ENCODE measurements at places on chromosomes 12 and 14. TPM values are rescaled to one million over a fixed set of nuclear protein-coding genes. Genes with fewer than 3 reads are reported as not detected.

Gene CD163
- total RNA-seq = not detected

Gene SYCP3
- total RNA-seq = not detected

Gene INSM2
- total RNA-seq = not detected

Gene NT5DC3
- total RNA-seq = 7.3 TPM

Gene SLC25A47
- not detected for total RNA-seq

Gene IL22
- total RNA-seq = not detected

Gene SALL2
- total RNA-seq = 1.1 TPM

DNA sequence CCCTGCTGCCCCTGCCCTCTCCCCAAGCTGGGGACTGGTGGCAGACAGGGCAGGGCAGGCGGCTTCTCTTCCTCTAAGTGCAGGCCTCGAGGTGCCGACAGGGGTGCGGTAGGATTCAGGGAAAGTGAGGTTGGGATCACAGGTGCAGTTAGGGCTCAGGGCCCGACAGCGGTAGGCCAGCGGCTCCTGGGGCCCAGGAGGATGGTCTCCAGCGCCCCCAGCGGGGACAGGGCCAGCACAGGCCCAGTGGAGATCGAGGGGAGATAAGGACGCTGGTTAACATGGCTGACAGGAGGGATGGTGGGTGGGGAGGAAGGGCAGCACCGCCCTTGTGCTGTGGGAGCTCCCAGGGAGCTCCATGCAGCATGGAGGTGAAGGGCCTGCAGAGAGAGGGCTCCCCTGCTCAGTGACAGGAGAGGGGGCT lies 935 bp upstream of the CRIP1 start:
- no peak for DNase-seq

DNA sequence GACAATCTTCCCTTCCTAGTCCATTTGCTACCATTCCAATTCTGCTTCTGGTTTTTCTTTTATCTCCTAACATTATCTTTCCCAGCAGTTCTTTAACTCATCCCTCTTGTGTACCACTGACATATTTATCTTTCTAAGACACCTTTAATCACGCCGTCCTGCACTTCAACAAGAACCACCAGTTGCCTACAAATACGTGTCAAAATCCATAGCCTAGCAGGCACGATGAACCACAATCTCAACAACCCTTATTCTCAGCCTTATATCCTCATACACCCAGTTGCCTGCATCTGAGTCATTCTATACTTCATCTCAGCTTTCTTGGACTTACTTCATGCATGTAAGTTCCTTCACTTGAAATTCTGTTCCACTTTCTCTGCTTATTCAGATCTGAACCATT lies 16.4 kb upstream of the ST8SIA1 start:
- DNase-seq = no peak

DNA sequence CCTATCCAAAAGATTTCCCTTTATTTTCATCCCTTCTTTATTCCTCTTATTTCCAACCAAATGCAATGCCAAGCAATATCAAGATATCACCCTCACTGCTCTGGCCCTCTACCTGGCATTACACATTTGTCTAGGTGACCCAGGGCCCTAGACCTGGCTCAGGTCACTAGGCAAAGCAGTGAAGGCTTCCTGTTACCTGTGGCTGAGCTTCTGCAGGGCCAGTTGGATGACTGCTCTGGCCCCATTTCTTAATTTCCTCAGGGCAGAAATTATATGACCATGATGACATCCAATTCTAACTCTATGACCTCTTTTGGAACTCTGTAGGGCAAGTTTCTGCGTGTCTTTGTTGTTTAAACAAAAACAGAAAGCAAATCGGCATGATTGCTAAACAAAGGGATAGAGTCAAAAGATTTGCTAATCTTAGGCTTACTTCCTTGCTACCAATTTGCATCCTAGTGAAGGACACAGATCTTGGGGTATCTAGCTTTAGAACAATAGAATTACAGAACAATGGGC lies 7.4 kb upstream of the CCDC198 start:
- DNase-seq = no peak

GRCh38 chr12:104276273-104277131 lies 27.0 kb upstream of the EID3 start:
- DNase-seq = peak; percentile 91

DNA sequence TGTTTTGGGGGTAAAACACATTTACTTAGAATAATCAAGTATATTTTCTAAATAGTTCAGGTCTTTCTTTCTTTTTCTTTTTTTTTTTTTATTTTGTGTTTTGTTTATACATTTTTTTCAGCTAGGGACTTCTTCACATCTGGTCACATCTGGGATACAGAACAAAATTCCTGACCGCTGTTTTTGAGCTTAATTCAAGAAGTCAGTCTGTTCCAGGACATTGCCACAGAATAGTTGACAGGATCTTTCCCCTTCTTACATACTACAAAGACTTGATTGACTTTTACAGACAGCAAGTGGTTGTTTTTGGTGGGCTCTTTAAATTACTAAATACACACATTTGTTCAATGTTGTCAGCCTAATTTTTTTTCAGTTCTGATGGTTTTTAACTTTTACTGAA lies 41.8 kb upstream of the DCN start:
- DNase-seq = no peak

- no peak for DNase-seq
Measured at GRCh38 chr14:78130356-78130755, 39.8 kb upstream of the NRXN3 start.

- peak; percentile 85 for DNase-seq
Measured at GRCh38 chr12:19799895-19800602, 360.8 kb downstream of the AEBP2 start.

DNA sequence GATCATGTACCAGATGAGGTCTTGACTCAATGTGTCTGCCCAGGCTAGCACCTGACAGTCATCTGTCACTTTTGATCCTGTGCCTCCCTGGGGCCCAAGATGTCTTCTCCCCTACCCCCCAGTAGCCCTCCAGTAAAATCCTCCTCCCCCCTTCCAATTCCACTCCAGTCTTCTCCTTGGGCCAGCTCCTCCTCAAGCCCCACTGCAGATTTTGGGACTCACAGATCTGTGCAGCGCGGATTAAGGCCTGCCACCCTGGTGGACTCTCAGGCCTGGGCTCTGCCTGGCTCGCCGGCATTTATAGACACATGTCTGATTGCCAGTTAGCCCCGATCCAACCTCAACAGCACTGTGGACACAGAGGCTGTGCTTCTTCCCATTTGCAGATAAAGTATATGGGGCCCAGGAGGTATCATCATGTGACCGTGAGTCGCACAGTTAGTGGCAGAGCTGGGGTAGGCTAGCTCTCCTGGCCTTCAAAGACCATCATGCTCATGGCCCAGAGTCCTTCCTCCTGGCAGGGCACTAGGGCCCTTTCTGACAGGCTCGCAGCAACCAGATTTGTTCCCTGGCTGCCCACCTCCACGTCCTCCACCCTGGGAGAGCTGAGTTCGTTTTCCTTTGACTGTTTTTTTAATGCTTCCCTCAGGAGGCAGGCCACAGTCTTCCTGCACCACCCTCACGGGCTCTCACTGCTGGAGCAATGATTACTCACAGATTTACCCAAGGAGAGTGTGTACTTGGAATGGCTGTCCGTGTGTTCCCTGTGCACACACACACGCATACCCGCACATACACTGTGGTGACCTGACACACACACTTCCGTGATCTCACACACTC lies 98.3 kb upstream of the DIO3 start:
- DNase-seq = no peak

GRCh38 chr12:56102683-56103065 lies 1.7 kb upstream of the PA2G4 start:
- DNase-seq = no peak

GRCh38 chr14:93462479-93462878 lies 31.7 kb downstream of the UNC79 start:
- DNase-seq = no peak

GRCh38 chr12:31005944-31006361 lies 67.7 kb upstream of the DDX11 start:
- peak; percentile 94 for DNase-seq

DNA sequence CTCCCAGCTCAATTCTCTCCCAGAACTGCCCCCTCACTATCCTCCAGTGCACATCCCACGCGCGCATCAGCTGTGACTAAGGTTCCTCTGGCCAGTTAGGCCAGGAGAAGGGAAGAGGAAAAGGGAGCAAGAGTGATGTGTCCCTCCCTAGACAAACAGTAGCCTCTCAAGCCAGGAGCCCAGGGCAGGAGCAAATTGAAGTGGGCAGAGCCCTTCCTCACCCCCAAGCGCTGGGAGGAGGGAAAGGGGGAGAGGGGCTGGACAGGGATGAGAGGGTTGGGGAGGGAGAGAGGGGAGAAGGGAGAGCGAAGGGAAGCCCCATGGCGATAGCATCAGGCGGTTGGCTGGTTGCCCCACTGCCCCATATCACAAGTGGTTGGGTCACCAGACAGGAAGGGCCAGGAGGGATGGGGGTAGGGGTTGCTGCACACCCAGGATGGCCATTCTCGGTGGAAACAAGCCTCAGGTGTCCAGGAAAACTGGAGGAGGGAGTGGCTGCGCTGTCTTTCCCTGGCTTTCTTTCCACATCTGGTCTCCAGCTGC lies 1.1 kb downstream of the CD63 start:
- peak; percentile 67 for DNase-seq

DNA sequence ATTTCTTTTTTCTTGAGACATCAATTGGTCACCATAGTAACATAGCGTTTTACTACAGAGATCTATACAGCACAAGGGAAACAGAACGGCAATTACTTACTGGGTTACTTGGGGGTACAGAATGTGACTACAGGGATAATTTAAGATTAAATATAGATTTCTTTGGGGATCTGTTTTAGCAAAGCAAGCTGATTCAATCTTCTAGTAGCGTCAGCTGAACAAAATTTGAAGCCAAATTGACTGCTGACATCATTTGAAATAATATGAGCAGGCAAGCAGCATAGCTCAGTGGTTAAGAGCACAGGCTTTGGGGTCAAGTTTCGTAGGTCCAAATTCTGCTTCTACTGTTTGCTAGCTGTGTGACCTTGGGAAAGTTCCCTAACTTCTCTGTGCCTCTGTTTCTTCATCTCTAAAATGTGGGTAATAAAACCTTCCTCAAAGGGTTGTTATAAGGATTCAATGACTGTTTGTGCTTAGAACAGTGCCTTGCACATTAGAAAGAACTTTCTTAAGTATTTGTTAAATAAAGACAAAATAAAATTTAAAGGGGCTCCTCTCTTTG lies 12.8 kb downstream of the GPR19 start:
- DNase-seq = no peak

DNA sequence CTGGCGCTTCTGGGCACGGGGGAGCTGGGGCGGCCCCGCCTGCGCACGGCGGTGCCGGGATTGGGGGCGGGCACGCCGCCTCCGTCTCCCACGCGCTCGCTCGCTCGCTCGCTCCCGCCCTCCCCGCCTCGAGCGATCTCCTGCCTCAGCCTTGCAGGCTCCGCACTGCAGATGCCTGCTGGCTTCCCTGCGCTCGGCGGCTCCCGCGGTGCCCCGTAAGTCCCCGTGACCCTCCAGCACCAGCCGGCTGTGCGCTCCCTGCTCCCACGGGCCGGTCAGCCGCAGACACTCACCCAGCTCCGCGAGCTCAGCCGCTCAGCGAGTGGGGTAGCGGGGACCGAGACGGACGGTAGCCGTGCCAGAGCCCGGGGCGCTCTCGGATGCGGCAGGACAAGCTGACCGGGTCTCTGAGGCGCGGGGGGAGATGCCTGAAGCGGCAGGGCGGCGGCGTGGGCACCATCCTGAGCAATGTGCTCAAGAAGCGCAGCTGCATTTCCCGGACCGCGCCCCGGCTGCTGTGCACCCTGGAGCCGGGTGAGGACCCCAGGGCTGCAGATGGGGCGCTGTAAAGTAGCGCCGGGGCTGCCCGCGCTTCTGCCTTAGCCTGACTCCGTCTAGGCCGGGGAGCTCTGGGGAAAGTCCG lies at the start of gene TBC1D30:
TSS of gene TBC1D30 (plus strand) at position 148 of the 643 bp plus-strand sequence. CDS start at position 381, 233 bp downstream.
- peak; percentile 26 for DNase-seq

DNA sequence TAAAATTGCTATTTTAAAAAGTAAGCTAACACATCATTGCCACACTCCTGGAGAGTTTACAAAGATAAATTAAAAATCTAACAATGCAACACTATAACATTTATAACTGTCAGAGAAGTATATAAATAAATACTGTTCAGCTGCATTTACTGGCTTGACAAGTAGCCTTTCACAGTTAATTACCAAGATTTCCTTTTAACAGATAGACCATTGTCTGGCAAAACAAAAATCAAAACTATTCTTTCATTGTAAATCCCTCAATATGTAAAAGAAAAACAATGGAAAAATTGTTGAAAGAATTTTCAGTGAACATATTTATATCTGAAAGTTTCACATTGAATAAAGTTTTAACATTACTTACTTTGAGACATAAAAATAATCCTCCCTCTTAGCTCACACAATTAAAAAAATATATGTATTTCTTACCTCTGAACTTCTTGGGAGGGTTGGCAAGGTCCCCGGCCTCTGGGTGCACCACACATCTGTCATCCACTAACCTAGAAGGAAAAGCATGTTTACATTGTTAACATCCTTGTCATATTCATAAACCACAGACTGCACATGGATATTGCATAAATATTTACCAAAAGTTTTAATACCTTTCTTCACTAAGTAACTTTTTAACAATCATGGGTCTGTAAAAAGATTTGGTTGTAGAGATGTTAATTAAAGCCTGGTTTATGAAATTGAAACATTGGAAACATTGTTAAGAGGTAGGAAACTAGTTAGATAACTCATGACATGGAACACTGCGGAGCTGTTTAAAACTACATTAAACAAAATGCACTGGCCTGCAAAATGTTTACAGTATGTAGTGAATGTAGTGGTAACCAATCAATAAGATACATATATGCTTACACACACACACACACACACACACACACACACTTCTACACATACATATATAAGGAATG lies 43.0 kb downstream of the ITPR2 start:
- peak; percentile 77 for DNase-seq

GRCh38 chr14:55238019-55238680 lies 33.1 kb upstream of the FBXO34 start:
- DNase-seq = no peak

GRCh38 chr14:95935228-95935822 lies 58.7 kb downstream of the TUNAR start:
- DNase-seq = peak; percentile 12

DNA sequence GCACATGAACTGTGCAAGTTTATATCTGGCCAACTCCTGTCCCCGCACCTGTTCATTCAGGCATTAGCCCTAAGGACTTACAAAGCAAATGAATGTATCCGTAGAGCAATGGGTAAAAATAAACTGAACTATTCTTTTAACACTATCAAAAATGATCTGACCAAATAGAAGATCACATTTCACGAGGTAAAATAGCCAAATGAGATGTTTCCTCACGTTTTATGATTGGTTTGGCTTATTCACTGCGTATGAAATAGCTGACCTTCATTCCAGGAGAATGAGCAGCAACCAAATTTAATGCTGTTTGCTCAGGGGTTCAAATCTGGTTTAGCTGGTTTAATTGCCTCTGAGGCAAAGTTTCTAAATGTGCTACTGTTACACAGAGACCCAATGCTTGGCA lies 216.0 kb upstream of the EEA1 start:
- peak; percentile 34 for DNase-seq

DNA sequence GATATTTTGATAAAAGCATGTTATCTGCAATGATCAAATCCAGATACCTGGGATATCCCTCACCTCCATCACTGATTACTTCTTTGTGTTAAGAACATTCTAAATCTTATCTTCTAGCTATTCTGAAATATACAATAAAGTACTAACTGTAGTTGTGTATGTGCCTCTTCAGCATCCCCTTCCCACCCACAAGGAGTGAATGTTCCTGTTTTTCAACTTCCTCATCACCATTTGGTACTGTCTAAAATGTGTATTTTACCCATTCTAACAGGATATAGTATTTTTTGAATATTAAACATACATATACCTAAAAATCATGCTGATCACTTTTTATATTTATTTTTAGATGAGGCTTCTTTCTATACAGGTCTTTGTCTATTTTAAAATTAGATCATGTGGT lies 1252.6 kb downstream of the TMEM121 start:
- no peak for DNase-seq

Measured in M059J (cell line).